ENCODE measurements at places on chromosomes 6 and 20.
A peak's percentile ranks its signal among the peaks of the same experiment; 100 is the strongest.

- DNase-seq, result no peak
These were observed 100.6 kb downstream of the KCNB1 start for GRCh38 chr20:49381558-49382493.

DNA sequence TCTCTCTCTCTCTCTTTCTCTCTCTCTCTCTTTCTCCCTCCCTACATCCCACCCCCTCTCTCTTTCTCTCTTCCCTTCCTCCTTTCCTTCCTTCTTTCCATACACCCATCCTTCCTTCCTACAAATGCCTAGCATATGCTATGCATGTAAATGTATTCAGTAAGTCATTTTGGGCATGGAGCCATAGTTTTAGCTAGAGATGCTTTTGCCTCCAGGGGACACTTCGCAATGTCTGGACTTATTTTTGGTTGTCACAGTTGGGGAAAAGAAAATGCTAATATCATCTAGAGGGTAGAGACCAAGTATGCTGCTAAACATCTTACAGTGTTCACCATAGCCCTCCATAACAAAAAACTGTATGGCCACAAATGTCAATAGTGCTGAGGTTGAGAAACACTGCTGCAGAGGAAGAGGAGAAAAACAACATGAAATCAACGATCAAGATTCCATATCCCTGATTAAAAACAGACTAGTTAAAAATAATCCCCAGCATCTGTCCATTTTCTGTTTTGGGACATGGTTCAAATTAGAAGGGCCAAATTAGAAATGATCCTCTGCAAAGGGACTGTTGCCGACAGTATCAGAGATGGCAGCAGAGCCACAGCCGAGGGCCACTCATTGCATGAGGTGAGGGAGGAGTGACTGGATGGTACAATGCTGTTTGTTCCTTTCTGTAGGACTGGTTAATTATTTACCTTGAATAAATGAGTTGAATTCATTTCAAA is 152.7 kb downstream of the SH3BGRL2 start:
- DNase-seq, result no peak

- no peak for DNase-seq
These were observed 31.4 kb downstream of the SLC22A2 start for GRCh38 chr6:160227038-160227768.

GRCh38 chr6:54083287-54083686 is 28.0 kb upstream of the MLIP start:
- DNase-seq, result no peak

DNA sequence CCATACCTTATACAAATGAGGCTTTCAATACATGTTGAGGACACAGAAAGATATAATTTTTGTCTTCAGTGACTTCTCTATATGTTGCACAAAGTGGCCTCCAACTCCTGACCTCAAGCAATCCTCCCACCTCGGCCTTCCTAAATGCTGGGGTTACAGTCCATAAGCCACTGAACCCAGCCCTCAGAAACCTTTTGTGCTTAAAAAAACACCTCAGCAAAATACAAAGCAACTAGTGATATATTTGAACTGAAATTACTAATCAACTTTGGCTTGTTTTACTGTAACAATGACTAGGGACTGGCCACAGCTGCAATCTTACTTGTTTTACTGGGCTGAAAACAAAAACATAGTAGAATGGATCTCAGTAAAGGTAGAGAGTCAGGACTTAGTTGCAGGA is 3.2 kb upstream of the ZNF184 start:
- DNase-seq, result no peak

DNA sequence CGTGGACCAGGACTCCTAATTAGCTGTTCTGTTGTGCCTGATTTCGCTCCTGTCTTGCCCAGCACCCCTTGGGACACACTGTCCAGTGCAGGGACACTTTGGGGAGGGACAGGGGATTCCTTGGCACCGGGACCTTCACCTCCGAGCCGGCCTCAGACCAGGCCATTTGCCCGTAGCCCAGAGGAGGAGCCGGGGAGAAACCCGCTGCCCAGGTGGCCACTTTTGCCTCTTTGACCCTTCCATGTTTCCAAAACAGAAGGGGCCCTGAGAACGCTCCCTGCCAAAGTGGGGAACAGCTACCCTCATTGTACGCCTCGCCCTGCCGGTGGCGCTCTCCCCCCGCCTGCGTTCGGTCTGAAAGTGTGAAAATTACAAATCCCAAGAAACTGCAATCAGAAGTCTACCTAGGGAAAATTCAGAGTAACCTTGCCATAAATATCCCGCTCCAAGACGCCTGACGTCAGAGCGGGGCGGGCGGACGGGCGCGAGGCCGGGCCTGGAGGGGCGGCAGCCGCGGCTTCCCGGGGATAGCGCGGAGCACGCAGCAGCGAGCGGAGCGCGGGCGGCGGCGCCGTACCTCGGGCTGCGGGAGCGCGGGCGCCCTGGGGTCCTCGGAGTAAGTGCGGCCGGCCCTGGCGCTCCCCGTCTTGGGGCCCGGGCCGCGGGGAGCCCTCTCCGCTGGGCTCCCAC is at the start of gene DAAM2:
Gene DAAM2, plus strand, starts transcription at position 527 of the 690 bp plus-strand sequence. CDS start 63,927 bp downstream, outside the sequence.
- DNase-seq, result peak; percentile 17

DNA sequence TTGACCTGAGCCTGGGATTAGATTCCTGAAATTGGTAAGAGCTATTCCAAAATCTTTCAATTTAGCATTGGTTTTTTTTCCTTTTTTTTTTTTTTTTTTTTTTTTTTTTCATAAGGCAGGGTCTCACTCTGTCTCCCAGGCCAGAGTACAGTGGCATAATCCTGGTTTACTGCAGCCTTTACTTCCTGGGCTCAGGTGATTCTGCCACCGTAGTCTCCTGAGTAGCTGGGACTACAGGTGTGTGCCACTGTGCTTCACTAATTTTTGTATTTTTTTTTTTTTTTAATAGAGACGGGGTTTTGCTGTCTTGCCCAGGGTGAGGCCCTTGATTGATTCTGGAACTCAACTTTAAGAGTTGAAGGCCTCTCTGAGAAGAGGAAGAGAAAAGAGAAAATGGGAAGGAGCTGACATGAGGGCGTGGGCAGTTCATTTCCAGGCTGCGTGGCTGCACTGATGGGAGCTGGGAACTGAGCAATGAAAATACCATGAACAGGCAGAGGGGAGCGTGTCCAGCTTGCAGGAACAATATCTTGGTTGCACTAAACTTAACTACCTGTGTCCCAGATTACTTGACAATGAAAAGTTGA is 24.6 kb downstream of the KDM1B start:
- DNase-seq, result no peak
